CD4-positive, CD25-positive, alpha-beta regulatory T cell (primary cell): ENCODE measurements at places on chromosomes 7 and 10. TPM values are rescaled to one million over a fixed set of nuclear protein-coding genes. Genes with fewer than 3 reads are reported as not detected.

GRCh38 chr10:33334805-33335550 lies 511 bp upstream of the NRP1 start:
- H3K27me3 ChIP-seq = peaks cover 47% of the 10 kb centered on the region
- H3K4me3 ChIP-seq = no peak overlapping the region
- H3K4me1 ChIP-seq = peaks cover 36% of the 10 kb centered on the region
- DNase-seq = no peak
- H3K27ac ChIP-seq = no peak overlapping the region

- no peak for DNase-seq
- peaks cover 27% of the 10 kb centered on the region for H3K4me1 ChIP-seq
- H3K4me3 ChIP-seq = no peak overlapping the region
- H3K27ac ChIP-seq = no peak overlapping the region
- no peaks in the 10 kb centered on the region for H3K36me3 ChIP-seq
These were observed 144.2 kb upstream of the TNRC18 start for GRCh38 chr7:5567790-5568189.

Gene APBB1IP
- total RNA-seq = 86.4 TPM

GRCh38 chr10:17497446-17498030 lies 43.1 kb upstream of the ST8SIA6 start:
- H3K27me3 ChIP-seq = peaks cover 1% of the 10 kb centered on the region
- no peak overlapping the region for H3K27ac ChIP-seq
- H3K4me3 ChIP-seq = no peak overlapping the region

- no peak for DNase-seq
- no peak overlapping the region for H3K27ac ChIP-seq
- H3K4me3 ChIP-seq = no peak overlapping the region
- H3K36me3 ChIP-seq = no peaks in the 10 kb centered on the region
- H3K27me3 ChIP-seq = peaks cover 5% of the 10 kb centered on the region
- H3K4me1 ChIP-seq = no peaks in the 10 kb centered on the region
These were observed 265.1 kb downstream of the ZEB1 start for GRCh38 chr10:31584098-31584631.

Gene CNPY1
- total RNA-seq = not detected

Gene ACTL6B
- not detected for total RNA-seq
